ENCODE measurements at places on chromosomes 5 and 9.

- DNase-seq = no peak
Observed at GRCh38 chr5:31378838-31379237, 153.1 kb downstream of the DROSHA start.

GRCh38 chr9:118222375-118222774 lies 518.2 kb downstream of the TLR4 start:
- DNase-seq = peak; percentile 47

DNA sequence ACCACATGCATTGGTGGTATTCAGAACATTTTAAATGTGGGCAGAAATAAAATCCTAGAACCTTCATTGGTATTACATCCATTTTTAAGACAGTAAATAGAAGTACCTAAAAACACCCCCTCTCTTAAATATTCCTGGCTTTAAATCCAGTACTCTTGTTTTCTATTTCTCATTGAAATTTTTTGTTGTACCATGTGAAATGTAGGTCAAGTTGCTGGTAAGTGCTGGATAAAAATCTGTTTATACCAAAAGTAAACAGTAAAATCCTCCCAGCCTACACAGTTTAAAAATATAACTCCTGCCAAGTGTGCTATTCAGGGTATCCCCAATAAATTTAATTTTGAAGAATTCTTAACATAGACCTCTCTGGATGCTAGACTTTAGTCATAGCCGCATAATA lies 75.0 kb upstream of the FST start:
- DNase-seq = no peak

GRCh38 chr9:101353683-101354082 lies 31.1 kb downstream of the BAAT start:
- no peak for DNase-seq

GRCh38 chr5:56607074-56607473 lies 208.3 kb upstream of the MAP3K1 start:
- DNase-seq = no peak

GRCh38 chr9:107841076-107841475 lies 351.5 kb upstream of the KLF4 start:
- DNase-seq = no peak

DNA sequence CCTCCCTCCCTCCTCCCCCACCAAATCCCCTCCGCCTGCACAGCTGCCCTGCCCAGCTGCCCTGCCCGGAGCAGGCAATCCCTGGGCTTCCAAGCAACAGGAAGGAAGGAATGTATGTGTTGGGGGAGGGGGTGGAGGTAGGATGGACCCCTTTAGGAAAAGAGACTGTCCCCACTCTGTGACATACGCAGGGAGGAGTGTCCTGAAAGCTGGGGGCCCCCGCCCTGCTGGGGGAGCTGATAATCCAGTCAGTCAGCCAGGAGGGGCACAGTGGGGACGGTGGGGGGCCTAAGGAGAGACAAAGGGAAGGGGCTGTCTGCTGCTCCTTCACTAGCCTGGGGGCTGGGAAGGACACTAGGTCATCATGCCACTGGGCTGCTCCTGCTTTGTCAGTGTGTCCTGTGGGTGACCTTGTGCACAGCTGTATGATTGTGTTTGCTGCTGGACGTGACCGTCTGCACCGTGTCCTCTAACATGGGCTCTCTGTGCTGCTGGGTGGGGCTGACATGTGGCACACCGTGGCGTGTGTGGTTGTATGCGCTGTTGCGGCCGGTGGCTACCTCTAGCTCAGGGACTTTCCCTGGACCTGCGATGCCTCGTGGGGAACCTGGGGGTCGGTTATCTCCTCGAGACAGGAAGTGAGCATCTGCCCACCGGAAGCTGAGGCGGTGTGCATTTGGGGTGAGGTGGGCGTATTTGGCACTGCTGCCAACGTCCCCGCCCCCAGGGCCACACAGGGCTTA lies 3.0 kb downstream of the N4BP3 start:
- no peak for DNase-seq

- DNase-seq = no peak
Observed at GRCh38 chr5:107968406-107968843, 297.7 kb upstream of the EFNA5 start.

DNA sequence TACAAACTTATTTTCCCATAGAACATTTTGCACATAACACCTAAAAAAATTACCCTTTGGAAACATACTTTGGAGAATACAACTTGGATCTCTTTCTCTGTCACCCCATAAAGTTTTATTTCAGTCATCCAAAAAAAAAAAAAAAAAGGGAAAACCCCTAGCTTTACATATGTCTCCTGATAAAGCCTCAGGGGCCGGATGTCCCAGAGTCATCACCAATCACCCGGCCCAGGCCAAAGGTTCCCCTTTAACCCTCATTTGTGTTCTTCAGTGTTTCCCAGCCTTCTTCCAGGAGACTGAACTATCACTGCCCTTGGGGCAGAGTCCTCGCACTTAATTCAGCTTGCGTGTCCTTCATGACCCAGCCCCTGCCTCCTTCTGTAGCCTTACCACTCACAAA lies 28.8 kb downstream of the ANXA6 start:
- DNase-seq = no peak

GRCh38 chr5:56734091-56734694 lies 81.2 kb upstream of the MAP3K1 start:
- no peak for DNase-seq

DNA sequence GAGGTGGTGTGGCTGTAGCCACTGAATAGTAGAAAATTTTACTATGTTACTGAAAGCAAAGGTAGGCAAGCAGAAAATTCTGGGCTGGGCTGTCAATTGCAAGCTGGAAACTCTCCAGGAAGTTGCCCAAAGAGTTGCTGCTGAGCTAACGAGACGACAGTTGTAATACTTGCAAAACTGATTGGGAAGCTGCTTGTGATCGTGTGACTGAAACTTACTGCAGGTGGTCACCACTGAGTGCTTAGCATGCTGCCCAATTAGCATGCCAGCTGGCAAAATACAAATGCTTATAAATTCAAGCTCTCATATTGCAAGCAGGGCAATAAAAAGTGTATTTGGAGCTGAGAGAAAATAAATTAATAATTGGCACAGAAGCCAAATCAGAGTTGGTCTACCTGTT lies 758.5 kb upstream of the EDIL3 start:
- no peak for DNase-seq

DNA sequence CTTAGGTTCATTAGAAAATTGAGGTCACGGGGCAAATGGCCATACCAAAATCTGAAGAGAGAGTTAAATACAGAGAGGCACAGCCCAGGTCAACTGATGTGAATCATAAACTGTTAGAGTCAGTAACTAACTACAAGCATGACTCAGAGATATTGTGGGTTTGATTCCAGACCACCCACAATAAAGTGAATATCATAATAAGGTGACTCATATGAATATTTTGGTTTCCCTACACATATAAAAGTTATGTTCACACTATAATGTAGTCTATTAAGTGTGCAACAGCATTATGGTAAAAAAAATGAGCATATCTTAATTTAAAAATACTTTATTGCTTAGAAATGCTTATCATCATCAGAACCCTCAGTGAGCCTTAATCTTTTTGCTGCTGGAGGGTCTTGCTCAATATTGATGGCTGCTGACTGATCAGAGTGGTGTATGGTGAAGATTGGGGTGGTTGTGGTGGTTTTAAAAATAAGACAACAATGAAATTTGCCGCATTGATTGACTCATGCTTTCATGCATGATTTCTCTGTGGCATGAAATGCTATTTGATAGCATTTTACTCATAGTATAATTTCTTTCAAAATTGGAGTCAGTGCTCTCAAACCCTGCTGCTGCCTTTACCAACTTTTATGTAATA lies 53.1 kb upstream of the EDIL3 start:
- no peak for DNase-seq

- DNase-seq = no peak
Observed at GRCh38 chr9:74942801-74943200, 9.9 kb downstream of the C9orf40 start.

DNA sequence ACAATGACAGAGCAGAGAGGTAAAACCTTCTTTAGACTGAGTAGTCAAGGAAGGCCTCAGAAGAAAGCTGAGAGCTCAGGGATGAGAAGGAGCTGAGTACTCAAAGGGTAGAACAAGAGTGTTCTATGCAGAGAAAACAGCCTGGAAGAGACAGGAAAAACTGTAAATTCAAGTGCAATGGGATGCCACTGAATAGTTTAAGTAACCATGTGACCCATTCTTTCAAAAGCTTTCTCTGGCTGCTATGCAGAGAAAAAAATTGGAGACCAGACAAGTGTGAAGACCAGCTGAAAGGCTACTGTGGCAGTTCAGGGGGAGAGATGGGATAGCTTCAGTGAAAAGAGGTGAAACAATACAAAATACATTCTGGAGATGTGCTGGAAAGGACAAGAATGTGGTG lies 61.3 kb upstream of the RNF38 start:
- DNase-seq = no peak

GRCh38 chr5:168609806-168610482 lies 30.8 kb upstream of the PANK3 start:
- DNase-seq = no peak

DNA sequence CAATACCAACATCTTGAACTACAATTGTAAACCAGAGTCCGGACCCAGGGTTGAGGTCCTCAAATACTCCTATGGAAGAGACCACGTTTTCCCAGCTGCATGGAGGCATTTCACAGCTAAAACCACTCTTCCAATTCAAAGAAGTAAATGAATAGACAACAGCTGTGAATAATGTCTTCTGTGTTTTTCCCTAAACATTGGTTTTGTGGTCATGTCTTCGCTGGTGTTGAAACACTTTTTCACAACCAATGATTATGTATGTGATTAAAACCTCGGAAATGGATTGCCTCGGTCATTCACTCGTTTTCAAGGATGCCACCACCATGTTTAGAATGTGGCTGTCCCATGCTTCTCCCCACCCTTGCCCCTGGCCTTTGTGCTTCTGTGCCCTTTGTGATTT lies 9.4 kb upstream of the TENT4A start:
- DNase-seq = no peak

- no peak for DNase-seq
Observed at GRCh38 chr9:107883496-107884124, 394.0 kb upstream of the KLF4 start.

GRCh38 chr5:69257577-69257976 lies 22.9 kb downstream of the CDK7 start:
- no peak for DNase-seq

DNA sequence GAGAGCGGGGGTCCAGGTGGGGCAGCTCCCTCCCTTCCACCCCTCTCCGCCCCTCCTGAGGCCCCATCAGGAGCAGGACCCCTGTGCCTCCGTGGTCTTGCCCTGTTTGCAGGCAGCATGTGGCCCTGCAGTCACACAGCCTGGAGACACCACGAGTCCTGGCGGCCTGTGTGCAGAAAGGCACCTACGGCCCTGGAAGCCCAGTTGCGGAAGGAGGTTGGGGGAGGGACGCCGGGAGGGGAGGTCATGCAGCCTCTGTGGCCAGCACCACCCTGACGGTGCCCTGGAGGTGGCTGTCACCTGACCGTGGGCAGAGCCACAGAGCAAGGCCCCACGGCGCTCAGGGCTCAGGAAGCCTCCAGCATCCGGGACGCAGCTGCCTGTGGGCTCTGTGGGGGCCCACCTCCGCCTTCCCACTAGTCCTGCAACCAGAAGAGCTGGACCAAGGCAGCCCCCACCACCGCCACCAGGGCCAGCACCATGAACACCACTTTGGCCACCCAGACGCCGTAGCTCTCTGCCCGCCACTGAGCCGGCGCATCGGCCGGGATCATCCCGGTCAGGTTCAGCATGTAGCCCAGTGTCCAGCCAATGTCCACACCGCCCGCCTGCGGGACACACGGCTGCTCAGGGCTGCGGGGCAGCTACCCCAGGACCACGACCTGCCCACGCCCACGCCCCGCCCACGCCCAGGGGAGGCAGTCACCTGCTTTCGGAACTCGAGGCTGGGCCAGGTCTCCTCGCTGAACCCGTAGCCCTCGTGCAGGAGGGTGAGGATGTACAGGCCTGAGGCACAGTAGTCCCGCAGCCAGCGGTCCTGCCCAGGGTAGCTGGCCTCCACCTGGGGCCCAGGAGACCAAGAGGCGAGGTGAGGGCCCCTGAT lies 6.4 kb downstream of the ENTPD8 start:
- no peak for DNase-seq

DNA sequence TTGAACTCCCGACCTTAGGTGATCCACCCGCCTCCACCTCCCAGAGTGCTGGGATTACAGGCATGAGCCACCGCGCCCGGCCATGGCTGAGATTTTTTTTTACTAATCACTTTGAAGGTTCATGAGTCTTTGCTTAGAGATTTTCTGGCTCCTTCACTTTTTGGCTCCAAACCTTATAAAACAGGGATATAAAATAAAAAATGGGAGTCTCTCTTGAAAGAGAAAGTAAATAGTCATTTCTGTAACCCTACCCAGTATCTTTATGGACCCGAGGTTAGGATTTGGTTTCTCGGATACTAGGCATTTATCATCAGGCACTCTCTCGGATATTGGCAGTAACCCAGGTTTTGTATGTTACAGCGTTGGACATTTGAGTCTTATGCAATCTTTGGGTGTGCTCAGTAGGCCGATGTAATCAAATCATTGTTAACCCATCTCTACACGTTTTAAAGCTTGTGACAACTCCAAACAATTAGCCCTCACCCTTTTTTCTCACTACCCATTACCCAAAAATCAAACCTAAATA lies 25.3 kb downstream of the STXBP1 start:
- DNase-seq = peak; percentile 71

DNA sequence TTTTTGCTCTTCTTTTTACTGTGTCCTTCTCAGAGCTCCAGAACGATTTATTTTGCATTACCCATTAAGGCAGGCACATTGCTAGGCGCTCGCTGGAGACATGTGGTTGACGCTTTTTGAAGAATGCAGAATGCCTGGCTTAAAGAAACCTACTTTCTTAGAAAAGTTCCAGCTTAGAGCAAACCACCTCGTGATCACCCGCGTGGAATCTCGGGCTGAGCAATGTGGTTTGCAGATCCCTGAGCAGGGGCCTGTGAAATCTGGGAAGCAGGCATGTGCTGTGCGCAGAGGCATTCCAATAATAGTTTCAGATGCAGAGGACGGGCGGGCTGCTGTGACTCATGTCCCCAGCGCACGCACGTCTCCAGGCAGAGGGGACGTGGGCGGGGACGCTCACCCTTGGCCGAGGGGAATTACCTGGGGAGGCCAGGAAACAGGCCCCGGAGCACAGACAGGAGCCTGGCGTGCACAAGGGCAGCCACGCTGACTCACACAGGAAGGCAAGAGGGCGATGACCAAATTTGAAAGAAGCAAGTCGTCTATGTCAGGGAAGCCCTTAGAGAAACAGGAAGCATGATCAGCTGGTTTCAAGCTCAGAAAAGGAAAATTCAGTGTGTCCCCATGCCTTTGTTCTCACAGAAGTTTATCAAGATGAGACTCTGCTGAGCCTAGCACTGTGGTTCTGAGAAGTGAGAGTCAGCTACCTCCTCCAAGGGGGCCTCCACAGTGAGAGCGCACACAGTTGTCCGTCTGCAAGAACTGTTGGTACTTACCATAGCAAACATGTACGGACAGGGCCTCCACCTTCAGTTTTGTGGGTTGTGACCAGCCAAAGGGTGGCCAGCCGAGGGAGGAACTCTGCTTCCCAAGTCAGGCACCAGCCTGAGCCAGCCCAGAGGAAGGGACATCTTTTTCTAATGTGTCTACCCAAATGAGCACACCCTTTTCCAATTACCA lies 218.6 kb downstream of the PIK3R1 start:
- no peak for DNase-seq

Data from NCI-H2171 (cell line).